ENCODE measurements at places on chromosomes 13 and 19. TPM values are rescaled to one million over a fixed set of nuclear protein-coding genes. Genes with fewer than 3 reads are reported as not detected.

ZNF571 gene
- 2.4 TPM for total RNA-seq

SERPINE3 gene
- not detected for total RNA-seq

CLEC17A gene
- not detected for total RNA-seq

SMIM44 gene
- not detected for total RNA-seq

TSSK6 gene
- total RNA-seq, result 1.3 TPM

PTH2 gene
- not detected for total RNA-seq

ONECUT3 gene
- total RNA-seq, result not detected

ZIM2 gene
- total RNA-seq, result not detected

ZNF223 gene
- 6.2 TPM for total RNA-seq

TMEM221 gene
- total RNA-seq, result 0.12 TPM

ZNF667 gene
- 3.9 TPM for total RNA-seq

NEK5 gene
- under 0.01 TPM for total RNA-seq

ZNF175 gene
- total RNA-seq, result 8.4 TPM

SIGLEC9 gene
- not detected for total RNA-seq

SYMPK gene
- 42.0 TPM for total RNA-seq

COX6B2 gene
- not detected for total RNA-seq

C19orf33 gene
- not detected for total RNA-seq

FGF22 gene
- total RNA-seq, result not detected

DBP gene
- total RNA-seq, result 7.6 TPM

TNNT1 gene
- 0.65 TPM for total RNA-seq

FUT2 gene
- total RNA-seq, result under 0.01 TPM

IGSF23 gene
- total RNA-seq, result not detected

LAIR2 gene
- not detected for total RNA-seq

PSENEN gene
- total RNA-seq, result 6.5 TPM

ZFP82 gene
- 11.7 TPM for total RNA-seq

APBA3 gene
- 22.5 TPM for total RNA-seq

HRC gene
- not detected for total RNA-seq

NLRP11 gene
- total RNA-seq, result under 0.01 TPM

ZNF441 gene
- total RNA-seq, result 10.8 TPM

OSCAR gene
- total RNA-seq, result 0.36 TPM

PLPP2 gene
- 14.8 TPM for total RNA-seq

SIGLEC12 gene
- not detected for total RNA-seq

ZNF813 gene
- total RNA-seq, result 4.1 TPM

HS6ST3 gene
- total RNA-seq, result not detected

FAM174C gene
- total RNA-seq, result 15.2 TPM

SIAH3 gene
- not detected for total RNA-seq

SOHLH2 gene
- total RNA-seq, result 0.49 TPM
